Left cardiac atrium (tissue), 4 donors: ENCODE measurements at places on chromosomes 5 and 9. TPM values are rescaled to one million over a fixed set of nuclear protein-coding genes. Genes with fewer than 3 reads are reported as not detected.

GAPT gene
- 0.81 TPM for total RNA-seq

SLIT3 gene
- 71.1 TPM for total RNA-seq

PRDM9 gene
- not detected for total RNA-seq

ORM1 gene
- 0.71 TPM for total RNA-seq

FAM169A gene
- 5.0 TPM for total RNA-seq

PAXX gene
- total RNA-seq = 30.2 TPM

AOPEP gene
- 128 TPM for total RNA-seq

CXCL14 gene
- 11.2 TPM for total RNA-seq

FGF1 gene
- total RNA-seq = 33.9 TPM

IGFBPL1 gene
- 0.31 TPM for total RNA-seq

SLC6A7 gene
- total RNA-seq = not detected

ITGA2 gene
- total RNA-seq = 3.8 TPM

SAXO1 gene
- not detected for total RNA-seq

WDR38 gene
- not detected for total RNA-seq

PCA3 gene
- not detected for total RNA-seq

SPINK6 gene
- not detected for total RNA-seq
